IPS DF 6.9 (cell line): ENCODE measurements at places on chromosomes 13 and 19.
A peak's percentile ranks its signal among the peaks of the same experiment; 100 is the strongest.

DNA sequence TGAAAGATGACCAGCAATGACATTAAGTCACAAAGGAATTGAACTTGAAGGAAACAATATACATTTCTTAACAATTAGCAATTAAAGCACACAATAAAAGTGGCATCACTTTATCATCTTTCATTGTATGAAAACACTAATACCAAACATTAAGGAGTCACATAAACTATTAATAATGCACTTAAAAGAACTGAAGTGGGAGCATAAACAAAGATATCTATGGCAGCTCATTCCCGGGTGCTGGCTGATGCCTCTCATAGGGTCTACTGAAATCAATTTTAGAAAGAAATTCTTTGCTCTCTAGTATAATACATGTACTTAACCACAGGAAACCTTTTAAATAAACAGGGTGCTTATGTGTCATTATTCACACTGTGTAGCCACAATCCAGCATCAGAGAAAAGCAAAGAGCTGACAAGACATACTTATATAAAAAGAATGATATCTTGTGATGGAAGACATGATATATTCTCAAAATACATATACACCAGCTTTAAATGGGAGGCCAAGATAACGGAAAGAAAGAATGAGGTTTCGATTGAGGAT lies 1207.8 kb downstream of the EFNB2 start:
- DNase-seq = no peak

DNA sequence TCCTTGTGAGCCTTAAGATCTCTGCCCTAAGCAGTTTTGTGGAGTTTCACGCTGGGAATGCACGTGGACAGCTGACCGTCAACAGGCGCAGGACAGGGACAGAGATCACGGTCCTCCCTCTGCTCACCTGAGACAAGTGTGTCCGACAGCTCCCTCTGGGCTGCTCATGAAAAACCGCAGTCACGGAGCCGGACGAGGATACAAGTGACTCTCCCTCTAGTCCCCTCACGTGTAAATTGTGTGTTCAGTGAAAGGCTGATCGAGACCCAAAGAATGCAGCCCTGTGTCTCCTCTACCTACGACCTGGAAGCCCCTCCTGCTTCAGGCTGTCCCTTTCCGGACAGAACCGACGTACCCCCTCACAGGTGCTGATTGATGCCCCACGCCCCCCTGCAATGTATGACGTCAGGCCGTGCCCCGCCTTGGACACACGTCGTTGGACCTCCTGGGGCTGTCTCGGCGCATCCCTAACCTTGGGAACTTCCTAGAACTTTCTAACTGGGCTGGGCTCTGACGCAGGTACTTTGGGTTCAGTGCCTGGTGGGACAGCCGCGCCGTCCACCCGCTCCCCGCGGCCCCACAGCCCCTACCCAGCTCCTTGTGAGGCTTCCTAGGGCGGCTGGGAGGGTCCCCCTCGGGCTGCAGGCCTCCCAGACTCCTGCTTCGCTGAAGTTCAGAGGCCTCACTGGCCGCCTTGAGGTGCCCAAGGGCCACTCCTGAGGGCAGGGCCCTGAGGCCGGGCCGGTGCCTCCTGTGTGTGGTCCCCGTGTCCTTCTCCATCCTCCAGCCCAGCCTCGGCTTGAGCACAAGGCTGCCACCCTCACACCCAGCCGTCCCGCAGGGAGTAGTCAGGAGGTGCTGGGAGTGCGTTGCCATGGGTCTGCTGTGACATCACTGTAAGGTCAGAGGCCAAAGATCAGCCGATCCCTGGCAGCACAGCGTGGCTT lies at the start of gene C13orf46:
TSS of gene C13orf46 (minus strand) at position 859 of the 947 bp plus-strand sequence. CDS start at position 780, 79 bp downstream.
- DNase-seq = no peak

DNA sequence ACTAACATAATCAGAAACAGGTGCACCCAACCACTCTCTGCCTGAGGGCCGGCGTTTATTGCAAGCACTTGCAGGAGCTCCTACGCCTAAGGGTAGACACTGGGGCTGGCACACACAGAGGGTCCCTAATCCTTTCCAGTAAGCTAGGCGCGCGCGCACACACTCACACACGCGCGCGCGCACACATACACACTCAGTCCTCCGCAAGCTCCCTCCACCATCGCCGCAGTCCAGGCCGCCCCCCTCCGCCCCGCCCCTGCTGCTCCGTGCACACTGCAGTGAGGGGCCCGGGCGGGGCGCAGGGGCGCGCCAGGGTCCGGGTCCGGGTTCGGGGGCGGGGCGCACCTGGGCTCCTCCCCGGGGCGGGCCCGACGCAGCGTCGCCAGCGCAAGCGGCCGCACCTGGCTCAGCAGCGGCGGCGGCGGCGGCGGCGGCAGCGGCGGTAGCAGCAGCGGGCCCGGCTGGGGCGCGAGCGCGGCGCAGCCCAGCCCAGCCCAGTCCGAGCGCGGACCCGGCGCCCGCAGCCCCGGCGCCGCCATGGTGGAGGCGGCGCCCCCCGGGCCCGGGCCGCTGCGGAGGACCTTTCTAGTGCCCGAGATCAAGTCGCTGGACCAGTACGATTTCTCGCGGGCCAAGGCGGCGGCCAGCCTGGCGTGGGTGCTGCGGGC lies at the start of gene CAMSAP3:
TSS of gene CAMSAP3 (plus strand) at position 398 of the 668 bp plus-strand sequence. CDS start at position 538, 140 bp downstream.
- DNase-seq = peak; percentile 13

DNA sequence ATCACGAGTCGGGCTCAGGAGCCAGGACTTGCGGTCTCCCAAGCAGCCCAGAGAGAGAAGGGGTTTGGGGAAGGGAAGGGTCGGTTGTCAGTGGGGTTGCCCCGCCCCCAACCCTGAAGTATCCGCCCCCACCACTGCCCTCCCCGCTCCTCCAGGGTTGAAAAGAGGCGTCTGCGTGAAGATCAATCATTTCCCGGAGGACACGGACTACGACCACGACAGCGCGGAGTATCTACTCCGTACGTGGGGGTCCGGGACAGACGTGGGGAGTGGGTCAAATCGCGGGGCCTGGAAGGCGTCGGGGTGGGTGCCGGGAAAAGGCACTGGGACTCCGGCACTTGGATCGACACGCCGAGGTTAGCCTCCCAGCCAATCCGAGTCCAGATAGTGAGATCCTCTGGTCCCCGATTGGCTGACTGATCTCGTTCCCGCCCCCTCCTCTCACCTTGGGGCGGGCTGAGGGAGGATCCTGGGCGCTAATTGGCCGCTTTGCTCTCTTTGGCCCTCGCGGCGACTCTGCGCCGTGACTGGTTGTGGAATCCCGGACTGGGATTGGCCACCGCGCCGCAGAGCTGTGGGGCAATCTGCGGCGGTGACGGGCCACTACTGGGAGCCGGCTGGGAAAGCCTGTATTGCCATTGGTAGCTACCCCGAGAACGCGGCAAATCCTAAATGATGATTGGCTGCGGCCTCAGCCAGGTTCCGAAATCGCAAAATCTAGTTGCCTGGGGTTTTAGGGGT lies 13.3 kb upstream of the CACNG6 start:
- peak; percentile 98 for DNase-seq

DNA sequence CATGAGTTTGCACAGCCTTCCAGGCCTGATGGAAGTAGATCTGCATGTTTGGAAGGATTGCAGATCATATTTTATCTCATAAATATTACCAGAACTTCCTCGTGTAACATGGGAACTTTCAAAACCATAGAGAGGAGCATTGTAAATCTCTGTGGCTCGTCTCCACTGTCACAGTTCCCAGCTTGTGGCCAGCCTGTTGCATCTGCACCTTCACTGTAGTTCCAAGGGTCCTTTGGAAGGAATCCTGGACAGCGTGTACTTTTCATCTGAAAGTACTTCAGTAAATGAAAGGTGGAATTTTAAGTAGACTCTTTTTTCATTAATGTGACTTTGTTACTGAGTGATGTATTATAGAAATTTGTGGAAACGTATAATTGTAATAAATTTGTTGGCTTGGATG lies 105.4 kb downstream of the ATP11A start:
- no peak for DNase-seq

- DNase-seq = no peak
Observed at GRCh38 chr19:640161-640558, 481 bp downstream of the FGF22 start.

GRCh38 chr13:25879466-25879865 lies 172.3 kb downstream of the SHISA2 start:
- DNase-seq = no peak

GRCh38 chr19:39363901-39364457 lies 21.8 kb downstream of the SAMD4B start:
- no peak for DNase-seq

DNA sequence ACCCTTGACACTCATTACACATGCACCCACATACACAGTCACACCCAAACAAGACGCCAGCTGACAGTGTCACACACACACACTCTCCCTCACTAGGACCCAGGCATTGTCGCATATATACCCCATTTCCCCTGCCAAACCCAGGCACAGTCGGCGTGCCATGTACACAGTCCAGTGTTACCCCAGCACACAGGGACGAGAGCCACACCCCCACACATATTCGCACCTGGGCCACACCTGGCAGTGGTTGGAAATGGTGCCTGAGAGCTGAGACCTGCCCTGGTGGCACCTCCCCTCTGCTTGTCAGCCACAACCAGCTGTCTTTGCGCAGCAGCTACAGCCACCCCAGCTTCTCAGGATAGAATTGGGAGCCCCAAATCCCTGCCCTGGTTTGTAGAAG lies 9.0 kb downstream of the NFIX start:
- DNase-seq = no peak

- DNase-seq = no peak
Observed at GRCh38 chr13:29648760-29649159, 53.3 kb upstream of the SLC7A1 start.

DNA sequence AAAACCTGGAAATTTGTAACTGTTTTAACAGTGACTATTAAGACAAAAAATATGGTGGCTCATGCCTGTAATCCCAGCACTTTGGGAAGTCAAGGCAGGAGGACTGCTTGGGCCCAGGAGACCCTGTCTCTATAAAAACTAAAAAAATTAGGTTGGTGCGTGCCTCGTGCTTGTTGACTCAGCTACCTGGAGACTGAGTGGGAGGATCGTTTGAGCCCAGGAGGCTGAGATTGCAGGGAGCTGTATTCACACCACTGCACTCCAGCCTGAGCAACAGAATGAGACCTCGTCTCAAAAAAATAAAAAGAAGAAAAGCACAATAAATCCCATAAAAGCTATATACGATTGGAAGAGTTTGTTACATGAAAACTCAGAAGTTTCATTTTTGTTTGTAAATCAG lies 23.7 kb downstream of the KLF5 start:
- DNase-seq = no peak

DNA sequence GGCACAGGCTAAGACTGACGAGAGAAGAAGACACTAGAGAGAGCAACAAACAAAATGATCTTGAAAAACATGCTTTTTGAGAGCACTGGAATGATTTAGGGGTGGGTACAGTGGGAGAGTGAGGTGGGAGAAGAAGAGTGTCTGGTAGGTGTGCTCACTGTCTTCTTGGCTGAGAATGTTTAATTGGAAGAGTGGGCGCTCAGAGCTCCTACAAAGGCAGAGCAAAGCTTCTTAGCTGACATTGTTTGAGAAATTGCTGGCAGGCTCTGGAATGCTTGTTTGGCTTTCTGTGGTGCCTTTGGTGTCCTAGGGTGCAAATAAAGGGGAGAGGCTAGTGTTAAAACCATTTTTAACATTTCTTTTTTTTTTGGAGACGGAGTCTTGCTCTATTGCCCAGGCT lies 1.5 kb upstream of the LIPE start:
- DNase-seq = no peak
